HFFc6 (cell line): ENCODE measurements at places on chromosomes 16 and 17.

GRCh38 chr17:73855720-73856333 lies 211.6 kb upstream of the SDK2 start:
- no peak for DNase-seq

DNA sequence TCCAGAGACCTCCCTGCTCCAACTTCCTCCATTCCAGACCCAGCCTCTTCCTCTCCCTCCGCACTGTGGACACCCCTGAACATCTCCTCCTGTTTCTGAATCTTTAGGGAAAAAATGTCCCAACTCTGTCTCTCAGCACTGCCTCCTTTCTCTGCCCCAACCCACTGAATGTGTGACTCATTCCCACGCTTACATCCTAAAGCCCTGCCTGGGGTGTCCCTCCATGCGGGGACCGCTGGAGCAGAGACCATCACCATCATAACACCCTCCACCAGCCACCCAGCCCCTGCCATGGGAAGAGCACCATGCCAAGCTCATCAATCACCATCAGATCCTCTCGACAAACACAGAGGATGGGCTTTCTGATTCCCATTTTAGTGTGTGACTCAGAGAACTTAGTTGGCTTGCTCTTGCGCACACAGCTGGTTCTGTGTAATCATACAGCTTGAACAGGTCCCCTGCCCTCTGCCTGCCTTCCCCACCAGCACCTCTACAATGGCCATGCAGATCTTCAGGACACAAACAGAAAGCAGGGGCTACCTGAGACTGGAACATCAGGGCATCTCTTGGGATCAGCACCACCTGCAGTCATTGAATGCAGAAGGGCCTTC lies 10.7 kb downstream of the RPRML start:
- DNase-seq, result no peak

DNA sequence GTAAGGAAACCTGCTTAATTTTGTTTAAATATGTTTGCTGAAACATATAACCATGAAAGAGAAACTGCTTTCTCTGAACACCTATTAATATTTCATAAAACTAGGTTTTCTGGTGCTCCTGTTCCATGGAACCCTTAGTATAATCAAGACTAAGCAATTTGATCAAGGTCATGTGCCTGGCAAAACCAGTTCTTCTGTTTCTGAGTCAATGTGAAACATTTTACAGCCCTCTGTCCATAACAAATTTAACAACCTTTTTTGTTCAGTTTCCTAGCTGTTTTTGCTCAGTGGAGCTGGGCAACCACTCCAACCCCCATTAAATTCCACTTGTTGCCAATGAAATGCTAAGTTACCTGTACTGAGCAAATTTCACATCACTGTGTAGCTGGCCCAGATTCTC lies 344.0 kb downstream of the CA10 start:
- no peak for DNase-seq

- peak; percentile 37 for DNase-seq
These were observed 29.4 kb downstream of the TANC2 start for GRCh38 chr17:62995377-62995885.

DNA sequence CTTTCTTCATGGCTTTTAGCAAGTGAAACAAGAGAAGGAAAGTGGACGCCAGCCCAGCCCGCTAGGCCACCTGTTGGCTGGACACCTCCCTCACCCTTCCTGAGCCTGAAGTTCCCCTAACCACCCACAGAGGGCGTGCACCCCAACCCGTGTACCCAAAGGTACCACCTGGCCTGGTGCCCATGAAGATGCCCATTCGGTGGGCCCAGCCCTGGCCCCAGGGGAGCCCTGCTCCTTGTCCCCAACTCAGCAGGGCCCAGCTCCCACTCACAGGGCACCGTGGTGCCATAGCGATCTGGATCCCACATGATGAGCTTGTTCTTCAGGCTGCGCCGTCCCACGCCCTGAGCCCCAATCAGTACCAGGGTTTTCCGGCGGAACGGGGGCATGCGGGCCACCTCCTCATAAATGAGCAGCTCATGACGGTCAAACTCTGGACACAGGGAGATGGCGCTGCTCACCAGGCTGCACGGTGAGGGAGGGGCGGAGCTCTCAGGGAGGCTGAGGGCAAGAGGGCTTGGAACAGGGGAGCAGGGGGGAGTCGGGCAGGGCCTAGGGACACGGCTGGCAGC lies 26.8 kb downstream of the MPP2 start:
- DNase-seq, result no peak

GRCh38 chr17:41539979-41540701 lies 12.0 kb upstream of the KRT19 start:
- no peak for DNase-seq

GRCh38 chr16:23107936-23108335 lies 41.3 kb downstream of the USP31 start:
- no peak for DNase-seq

GRCh38 chr16:78925083-78925767 lies 675.3 kb downstream of the MAF start:
- no peak for DNase-seq

DNA sequence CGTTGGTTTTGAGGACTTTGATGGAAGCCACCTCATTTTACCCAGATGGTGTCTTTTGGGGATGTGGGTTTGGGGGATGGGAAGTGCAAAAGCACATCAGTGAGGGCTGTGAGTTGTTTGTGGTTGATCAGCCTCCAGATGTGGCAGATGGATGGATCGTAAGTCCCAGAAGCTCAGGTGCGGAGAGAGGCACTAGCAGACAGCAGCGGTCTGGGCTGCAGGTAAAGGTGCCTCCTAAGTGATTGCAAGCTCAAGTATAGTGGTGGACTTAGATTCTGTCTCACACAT lies 18.0 kb downstream of the HS3ST3B1 start:
- no peak for DNase-seq

DNA sequence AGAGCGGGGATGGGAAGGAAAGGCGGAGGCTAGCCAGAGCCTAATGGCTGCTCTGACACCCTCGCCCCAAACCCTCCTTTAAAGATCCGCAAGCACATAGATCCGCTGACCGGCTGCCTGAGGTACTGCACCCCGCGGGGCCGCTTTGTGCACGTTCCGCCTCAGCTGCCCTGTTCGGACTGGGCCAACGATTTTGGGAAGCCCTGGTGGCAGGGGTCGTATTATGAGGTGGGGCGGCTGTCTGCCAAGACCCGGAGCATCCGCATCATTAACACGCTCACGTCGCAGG lies 663 bp downstream of the CYB5D1 start:
- peak; percentile 66 for DNase-seq

DNA sequence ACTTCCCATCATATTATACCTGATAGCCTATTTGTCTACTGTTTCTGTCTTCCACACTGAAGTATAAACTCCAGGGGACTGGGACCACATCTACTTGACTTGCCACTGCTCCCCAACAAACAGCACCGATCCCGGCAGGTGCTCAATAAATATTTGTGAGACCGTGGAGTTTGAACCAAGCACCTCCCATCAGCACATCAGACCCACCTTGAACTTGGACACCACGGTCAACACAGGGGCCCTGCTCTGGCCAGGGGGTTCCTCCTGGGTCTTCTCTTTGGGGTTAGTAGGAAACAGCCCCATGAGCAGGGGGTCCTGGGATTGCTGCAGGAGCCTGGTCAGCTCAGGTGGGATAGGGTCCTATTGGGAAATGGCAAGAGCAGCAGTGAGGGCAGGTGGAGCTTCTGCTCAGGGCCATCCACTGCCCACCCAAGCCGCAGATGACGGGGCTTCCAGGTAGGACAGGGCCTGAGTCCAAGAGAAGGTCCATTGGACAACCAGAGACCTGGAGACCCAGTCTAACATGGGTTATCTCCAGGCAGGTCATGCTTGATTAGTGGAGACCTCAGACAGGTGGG lies 19.9 kb downstream of the ZNHIT3 start:
- DNase-seq, result no peak

DNA sequence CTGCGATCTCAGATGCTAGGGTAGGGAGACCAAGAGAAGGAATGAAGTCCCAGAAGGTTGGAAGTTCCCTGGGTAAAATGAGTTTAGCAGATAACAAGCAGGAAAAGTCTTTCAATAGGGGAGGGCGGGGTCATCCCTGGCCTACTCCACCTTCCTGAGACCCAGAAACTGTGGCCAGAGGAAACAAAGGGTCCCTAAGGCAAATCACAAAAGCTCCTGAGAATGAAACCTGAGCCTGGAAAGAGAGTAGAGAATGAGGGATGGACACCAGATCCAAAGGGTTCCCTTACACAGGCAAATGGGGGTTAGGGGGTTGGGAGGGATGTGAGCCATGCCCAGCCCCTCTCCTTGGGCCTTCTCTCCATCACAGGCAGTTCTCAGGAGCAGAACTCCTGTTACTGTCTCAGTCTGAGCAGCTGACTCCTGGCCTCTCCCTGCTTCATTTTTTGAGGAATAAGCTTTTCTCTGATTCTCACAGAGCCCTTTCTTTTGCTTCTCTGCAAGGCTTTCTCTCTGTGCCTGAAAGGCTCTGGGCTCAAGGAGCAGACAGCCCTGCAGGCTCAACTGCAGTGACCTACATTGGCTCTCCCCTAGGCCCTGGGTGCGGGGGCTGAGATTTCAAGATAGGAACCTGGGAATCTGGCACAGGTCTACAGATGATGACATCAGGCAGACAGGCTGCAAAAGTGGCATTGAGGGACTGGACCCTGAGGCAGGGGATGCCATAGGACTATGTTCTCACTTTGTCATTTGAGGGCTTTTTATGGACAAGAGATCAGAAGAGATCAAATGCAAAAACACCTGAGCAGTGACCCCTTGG lies 9.8 kb upstream of the NR1D1 start:
- no peak for DNase-seq

DNA sequence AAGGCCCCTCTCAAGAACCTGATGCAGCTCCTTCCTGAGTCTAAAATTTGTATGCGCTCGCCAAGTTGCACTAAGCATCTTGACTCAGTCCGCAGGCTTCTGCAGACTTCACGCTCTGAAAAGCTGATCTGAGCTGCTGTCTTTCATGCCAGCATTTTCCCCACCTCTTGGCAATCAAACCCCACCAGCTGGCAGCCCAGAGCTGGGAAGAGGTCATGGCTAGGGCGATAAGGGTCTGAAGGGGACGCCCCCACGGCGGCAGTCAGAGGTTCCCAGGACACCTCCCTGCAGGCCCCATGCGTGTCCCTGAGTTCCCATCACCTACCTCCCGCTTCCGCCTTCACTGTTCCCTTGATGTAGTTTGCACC lies 5.1 kb upstream of the UNC13D start:
- no peak for DNase-seq

- peak; percentile 96 for DNase-seq
These were observed 122.6 kb upstream of the FOXF1 start for GRCh38 chr16:86387468-86388440.

GRCh38 chr17:47792979-47793378 lies 28.6 kb downstream of the OSBPL7 start:
- no peak for DNase-seq

GRCh38 chr16:92431-93339 lies 14.7 kb downstream of the MPG start:
- DNase-seq, result no peak

DNA sequence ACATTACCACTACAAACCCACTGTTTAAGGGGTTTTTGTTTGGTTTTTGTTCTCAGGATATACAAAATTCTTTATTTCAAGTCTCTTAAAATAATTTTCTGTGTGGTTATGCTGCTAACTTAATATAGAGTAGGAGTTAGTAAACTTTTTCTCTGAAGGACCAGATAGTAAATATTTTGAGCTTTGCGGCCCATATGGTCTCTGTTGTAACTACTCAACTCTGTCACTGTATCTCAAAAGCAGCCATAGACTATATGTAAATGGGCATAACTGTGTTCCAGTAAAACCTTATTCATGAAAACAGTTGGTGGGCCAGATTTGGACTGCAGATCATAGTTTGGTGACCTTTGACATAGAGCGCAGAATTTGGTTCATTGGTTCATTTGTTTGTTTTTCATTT lies 7.2 kb downstream of the TANGO6 start:
- DNase-seq, result no peak

DNA sequence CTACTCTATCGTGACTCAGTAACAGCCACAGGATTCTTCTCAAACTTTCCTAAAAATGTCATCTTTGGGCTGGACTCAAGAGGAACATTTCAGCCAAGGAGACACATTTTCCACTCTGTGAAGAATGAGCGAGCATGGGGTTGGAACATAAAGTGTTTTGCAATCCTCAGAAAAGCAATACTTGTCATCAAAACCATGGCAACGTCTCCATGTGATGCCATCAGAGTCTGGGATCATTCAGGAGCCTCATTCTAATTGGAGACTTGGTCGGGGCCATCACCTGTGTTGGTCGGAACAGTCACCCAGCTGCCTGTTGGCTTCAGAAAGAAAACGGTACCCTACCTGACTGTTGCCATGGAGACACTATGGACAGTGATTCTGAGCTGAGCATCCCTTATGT lies 25.5 kb downstream of the MYOCD start:
- DNase-seq, result peak; percentile 73

DNA sequence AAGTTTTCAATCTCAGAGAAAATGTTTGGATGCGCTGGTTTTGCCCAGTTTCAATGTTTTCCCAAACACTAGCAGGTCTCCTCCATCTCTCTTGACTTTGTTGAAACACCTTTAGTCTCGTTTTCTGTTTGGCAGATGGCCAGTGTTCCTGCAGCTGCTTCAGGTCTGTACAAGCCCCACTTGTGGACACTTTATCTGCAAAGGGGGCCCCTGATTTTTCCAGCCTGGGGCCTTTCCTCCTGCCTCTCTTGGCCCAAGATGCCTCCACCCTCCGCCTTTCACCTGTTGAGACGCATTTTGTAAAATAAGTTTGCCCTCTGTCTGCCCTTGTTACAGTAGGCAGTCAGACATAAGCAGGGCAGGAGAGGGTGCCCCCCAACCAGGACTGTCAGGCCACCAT lies 21.8 kb upstream of the PRM1 start:
- DNase-seq, result no peak

DNA sequence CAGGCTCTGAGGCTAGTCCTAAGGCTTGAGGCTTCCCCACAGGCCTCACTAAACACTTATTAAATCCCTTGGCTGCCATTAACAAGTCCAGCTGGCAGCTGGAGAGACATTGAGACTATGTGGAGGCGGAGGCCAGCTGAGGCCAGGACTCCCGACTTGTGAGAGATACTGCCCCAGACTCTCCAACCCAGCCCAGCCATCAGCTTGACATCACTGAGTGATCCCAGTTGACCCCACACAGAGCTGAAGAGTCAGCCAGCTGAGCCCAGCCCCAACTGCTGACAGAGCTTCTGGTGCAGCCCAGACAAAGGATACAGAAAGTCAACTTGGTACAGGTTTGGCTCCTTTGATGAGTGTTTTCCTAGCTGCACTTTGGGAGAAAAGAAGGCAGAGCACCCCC lies 343.1 kb downstream of the C16orf95 start:
- DNase-seq, result no peak

- DNase-seq, result no peak
These were observed 697.2 kb downstream of the TOX3 start for GRCh38 chr16:51849715-51850114.

- DNase-seq, result no peak
These were observed 44.2 kb downstream of the PSMD12 start for GRCh38 chr17:67322042-67322787.

- DNase-seq, result no peak
These were observed 4.5 kb upstream of the HS3ST3B1 start for GRCh38 chr17:14296166-14296910.

DNA sequence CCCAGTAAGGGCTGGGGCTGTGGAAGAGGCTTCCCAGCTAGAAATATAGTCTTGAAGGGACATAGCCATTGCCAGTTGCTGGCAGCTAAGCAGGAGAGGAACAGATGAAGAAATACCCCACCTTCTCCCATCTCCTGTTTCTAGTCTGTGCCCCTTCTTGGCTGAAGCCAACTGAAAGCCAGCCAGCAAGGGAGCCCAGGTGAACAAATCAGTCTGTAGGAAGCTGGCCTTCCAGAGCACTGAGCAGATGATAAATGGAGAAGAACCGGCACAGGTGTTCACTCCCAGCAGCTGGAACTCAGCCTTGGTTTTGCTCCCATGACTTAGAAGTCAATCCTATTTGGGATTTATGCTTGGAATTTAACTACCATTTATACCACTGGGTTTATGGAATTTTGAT lies 69.2 kb upstream of the DHX40 start:
- no peak for DNase-seq
